ENCODE measurements at places on chromosomes 12 and 14.

GRCh38 chr12:100688451-100688864 is 106.1 kb upstream of the ANO4 start:
- no peaks in the 10 kb centered on the region for H3K27me3 ChIP-seq
- H3K4me3 ChIP-seq = no peak overlapping the region
- no peaks in the 10 kb centered on the region for H3K36me3 ChIP-seq
- no peak overlapping the region for H3K27ac ChIP-seq
- DNase-seq = no peak

- no peak for DNase-seq
- no peak overlapping the region for H3K4me3 ChIP-seq
- no peaks in the 10 kb centered on the region for H3K4me1 ChIP-seq
These were observed 4.9 kb downstream of the RAN start for GRCh38 chr12:130876758-130877157.

GRCh38 chr14:95055318-95055717 is 102.0 kb downstream of the DICER1 start:
- no peak overlapping the region for H3K4me3 ChIP-seq
- no peaks in the 10 kb centered on the region for H3K27me3 ChIP-seq
- no peak overlapping the region for H3K27ac ChIP-seq
- H3K4me1 ChIP-seq = no peaks in the 10 kb centered on the region
- no peaks in the 10 kb centered on the region for H3K36me3 ChIP-seq

DNA sequence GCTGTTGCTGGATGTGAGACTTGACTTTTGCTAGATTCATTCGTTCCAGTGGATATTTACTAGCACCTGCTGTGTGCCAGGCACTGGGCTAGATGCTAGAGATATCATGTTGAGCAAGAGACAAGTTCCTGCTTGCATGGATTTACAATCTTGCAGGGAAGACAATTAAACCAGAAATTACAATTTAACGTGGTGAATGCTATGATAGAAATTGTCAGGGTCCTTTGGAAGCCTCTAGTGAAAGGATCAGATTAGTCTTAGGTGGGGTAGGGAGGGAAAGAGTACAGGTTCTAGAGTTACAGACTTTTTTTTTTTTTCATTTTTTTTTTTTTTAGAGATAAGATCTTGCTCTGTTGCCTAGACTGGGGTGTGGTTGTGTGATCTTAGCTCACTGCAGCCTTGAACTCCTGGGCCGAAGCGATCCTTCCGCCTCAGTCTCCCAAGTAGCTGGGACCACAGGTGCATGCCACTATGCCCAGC is 36.7 kb downstream of the SPATS2 start:
- H3K27ac ChIP-seq = no peak overlapping the region
- no peak overlapping the region for H3K4me3 ChIP-seq
- no peaks in the 10 kb centered on the region for H3K27me3 ChIP-seq

DNA sequence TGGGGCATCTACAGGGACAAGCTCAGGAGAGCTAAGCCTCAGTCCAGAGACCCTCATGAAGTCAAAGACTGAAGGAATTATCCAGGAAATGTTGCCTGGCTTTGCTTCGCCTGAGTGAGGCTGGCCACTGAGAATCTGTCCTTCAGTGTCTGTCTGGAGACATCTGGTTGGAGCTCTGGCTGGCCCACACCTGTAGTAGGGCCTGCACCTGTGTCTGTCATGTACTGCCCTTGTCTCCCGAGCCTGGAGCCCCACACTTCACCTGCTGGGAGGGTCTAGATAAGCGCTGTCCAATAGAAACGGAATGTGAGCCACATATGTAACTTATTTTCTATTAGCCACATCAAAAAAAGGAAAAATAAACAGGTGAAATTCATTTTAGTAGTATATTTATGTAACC is 9.9 kb upstream of the HDAC7 start:
- no peak for DNase-seq
- peaks cover 2% of the 10 kb centered on the region for H3K4me1 ChIP-seq

DNA sequence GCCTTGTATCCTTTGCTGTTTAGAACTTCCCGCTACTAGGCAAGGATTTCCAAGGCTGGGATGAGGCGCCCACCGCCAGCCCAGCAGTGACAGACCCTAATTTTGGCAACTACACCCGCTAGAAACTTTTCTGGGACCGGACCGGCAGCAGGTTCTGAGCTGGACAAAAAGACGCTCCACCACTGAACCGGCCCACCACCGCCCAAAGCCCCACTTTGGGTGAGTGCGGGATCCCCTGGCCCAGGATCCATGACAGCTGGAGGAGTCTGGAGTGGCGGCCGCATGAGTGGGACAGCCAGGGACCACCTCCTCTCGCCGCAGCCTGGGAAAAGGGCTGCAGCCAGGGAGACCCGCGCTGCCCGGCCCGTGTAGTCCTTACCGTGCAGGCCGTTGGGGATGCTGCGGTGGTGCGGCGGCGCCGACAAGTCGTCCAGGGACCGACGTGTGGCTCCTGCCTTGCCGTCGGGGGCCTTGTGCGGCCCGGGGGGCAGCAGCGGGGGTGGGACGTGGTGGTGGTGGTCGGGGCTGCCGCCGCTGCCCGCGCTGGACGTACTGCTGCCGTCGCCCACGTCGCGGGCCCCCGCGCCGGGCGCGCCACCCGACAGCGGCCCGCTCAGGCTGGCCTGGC is 1.1 kb downstream of the CCDC85C start:
- H3K4me1 ChIP-seq = peaks cover 3% of the 10 kb centered on the region
- no peak overlapping the region for H3K27ac ChIP-seq
- no peak for DNase-seq
- peak overlapping the region; percentile 34 for H3K4me3 ChIP-seq
- no peaks in the 10 kb centered on the region for H3K36me3 ChIP-seq
- peaks cover 10% of the 10 kb centered on the region for H3K27me3 ChIP-seq

- peaks cover 2% of the 10 kb centered on the region for H3K4me1 ChIP-seq
- H3K27me3 ChIP-seq = no peaks in the 10 kb centered on the region
- H3K4me3 ChIP-seq = no peak overlapping the region
- no peak for DNase-seq
These were observed 1.3 kb downstream of the SENP1 start for GRCh38 chr12:48104531-48104930.

DNA sequence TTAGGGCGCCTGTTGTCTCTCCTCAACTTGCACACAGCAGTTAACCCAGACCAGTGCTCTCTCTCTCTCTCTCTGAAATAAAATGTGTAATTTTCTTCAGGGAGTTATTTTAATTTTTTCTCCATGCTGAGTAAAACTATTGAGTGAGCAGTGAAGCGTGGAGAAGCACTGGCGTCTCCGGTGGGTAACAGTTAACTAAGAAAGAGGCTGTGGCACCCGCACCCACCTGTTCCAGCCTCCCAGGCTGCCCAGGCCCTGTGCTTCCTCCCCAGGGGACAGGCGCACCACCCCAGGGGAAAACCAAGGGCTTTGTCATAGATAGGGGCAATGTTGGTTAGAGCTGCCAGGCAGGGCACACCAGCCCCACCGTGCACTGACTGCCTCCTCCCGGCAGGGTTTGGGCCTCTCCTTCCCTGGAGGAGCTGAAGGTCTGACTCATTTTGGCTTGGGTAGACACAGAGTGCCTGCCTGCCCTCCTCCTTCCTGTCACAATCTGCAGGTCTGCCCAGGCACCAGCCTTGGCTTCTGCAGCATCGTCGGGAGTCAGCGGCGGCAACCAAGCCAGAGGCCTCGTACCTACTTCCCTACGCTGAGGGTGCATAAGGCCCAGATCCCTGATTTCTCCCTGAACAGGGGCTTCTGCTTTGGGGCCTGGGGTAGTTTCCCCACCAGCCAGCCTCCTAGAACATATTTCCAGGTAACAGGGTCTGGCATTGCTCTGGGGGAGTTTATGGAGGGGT is 3.9 kb downstream of the HOXC5 start:
- H3K4me3 ChIP-seq = no peak overlapping the region
- H3K27me3 ChIP-seq = peaks cover 99% of the 10 kb centered on the region

DNA sequence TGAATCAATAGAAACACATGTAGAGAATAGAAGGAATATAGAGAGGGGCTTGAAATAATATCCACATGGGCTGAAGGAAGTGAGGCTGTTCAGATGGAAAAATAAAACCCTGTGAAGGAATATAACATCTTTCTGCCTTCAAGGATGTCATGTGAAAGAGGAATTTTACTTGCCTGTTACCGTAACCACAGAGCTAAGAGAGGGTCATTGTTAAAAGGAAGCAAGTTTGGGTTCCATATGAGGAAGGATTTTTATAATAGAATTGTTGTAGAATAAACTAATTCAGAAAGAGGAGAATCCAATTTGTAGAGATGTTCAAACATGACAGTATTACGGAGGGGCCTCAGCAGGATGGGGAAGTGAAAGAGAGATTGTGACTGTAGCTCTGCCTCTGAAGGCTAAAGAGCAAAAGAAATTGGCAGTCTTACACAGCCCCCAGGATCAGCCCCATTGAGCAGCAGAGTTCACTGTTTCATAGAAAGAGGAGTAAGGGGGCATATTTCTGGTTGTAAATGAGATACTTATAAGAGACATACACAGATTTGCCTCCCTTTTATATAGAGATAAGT is 41.8 kb upstream of the PTPRR start:
- no peak overlapping the region for H3K4me3 ChIP-seq
- no peaks in the 10 kb centered on the region for H3K36me3 ChIP-seq
- no peaks in the 10 kb centered on the region for H3K4me1 ChIP-seq
- no peaks in the 10 kb centered on the region for H3K27me3 ChIP-seq
- no peak overlapping the region for H3K27ac ChIP-seq

- H3K4me1 ChIP-seq = peaks cover 14% of the 10 kb centered on the region
- H3K4me3 ChIP-seq = no peak overlapping the region
- peaks cover 31% of the 10 kb centered on the region for H3K36me3 ChIP-seq
- H3K27ac ChIP-seq = no peak overlapping the region
- no peak for DNase-seq
- peaks cover 29% of the 10 kb centered on the region for H3K27me3 ChIP-seq
These were observed 3.4 kb upstream of the NXPH4 start for GRCh38 chr12:57213058-57213715.

DNA sequence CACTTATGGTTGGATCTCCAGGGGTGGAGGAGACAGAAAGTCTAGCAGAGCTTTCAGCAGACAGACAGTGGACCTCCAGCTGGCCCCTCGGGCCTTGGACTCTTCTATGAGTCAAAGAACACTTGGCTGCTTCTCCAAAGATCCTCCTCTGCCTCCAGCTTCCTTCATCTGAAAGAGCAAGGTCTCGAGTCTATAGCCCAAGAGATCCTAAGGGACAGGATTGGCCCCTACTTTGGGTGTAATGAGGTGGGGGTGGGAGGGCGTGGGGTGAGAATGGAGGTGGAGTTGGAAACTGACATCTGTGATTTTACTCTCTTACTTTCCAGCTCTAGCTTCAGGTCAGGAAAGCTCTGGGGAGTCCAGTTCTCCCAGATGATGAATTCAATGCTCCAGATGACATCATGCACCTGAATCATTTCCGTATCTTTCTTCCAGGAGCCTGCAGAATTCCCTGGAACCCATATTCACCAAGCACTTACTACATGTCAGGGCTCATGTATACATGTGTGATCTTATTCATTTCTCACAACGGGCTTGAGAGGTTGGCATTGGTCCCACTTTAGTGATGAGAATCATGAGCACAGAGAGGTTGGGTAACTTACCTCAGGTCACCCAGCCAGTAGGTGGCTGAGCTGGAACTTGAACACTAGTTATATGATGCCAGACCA is 10.2 kb upstream of the PGF start:
- no peaks in the 10 kb centered on the region for H3K36me3 ChIP-seq
- H3K4me3 ChIP-seq = no peak overlapping the region
- H3K27me3 ChIP-seq = no peaks in the 10 kb centered on the region
- H3K27ac ChIP-seq = no peak overlapping the region
- DNase-seq = no peak

- H3K27me3 ChIP-seq = no peaks in the 10 kb centered on the region
- no peak for DNase-seq
- H3K36me3 ChIP-seq = no peaks in the 10 kb centered on the region
These were observed 1.9 kb upstream of the FOXN3 start for GRCh38 chr14:89418976-89419375.

GRCh38 chr12:106831699-106832098 is 57.2 kb downstream of the RIC8B start:
- H3K36me3 ChIP-seq = no peaks in the 10 kb centered on the region
- no peak overlapping the region for H3K27ac ChIP-seq
- H3K4me1 ChIP-seq = peaks cover 2% of the 10 kb centered on the region
- no peak overlapping the region for H3K4me3 ChIP-seq

DNA sequence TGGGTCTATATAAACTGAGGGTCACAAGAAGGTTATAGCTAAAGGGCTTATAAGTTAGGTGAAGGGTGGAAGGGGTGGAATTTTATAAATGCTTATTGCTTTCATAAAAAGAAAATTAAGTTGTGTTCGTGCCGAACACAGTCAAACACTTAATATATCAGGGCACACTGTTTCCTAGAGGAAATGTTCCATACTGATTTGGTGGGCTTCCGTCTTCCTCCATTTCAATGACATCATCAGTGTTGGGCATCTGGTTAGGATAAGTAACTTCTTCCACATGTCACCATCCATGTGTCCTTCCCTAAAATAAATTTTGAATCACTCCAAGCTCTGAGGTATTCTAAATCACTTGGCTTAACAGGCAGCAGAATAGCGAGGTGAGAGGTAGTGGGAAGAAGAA is 466.4 kb downstream of the MED13L start:
- no peaks in the 10 kb centered on the region for H3K27me3 ChIP-seq
- no peak overlapping the region for H3K27ac ChIP-seq
- no peaks in the 10 kb centered on the region for H3K4me1 ChIP-seq
- H3K36me3 ChIP-seq = no peaks in the 10 kb centered on the region
- no peak overlapping the region for H3K4me3 ChIP-seq

DNA sequence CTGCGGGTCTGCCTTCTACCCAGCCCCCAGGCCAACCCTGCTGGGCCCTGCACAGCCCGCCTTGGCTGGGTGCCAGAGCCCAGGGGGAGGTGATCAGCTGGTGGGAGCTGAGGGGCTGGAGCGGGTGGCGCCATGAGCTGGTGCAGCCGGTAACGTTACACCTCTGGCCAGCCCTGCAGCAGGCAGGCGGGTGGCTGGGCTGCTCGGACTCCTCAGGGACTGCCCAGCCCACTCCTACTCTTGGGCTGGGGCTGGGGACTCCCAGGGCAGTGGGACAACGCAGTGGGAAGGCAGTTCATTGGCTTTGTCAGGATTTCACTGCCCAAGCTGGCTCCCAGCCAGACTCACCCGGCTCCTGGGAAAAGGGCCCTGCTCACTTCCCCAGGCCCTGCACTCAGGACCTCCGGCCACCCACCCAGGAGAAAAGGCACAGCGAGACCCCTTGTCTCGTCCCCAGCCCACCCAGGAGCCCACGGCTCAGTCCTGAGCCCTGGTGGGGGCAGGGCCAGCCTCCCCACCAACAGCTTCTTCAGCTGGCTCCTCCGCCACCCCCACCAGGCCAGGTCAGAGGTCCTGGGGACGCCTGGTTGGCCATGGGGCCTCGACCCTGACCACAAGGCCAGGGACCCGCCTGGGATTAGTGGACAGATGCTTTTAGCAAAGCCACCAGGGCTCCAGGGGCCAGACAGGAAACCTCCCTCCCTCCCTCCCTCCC is 1.0 kb downstream of the PGF start:
- no peak for DNase-seq
- H3K27ac ChIP-seq = no peak overlapping the region
- no peaks in the 10 kb centered on the region for H3K27me3 ChIP-seq
- H3K4me3 ChIP-seq = no peak overlapping the region
- peaks cover 2% of the 10 kb centered on the region for H3K4me1 ChIP-seq
- no peaks in the 10 kb centered on the region for H3K36me3 ChIP-seq

Data from iPS DF 6.9 (cell line).